ENCODE measurements at places on chromosomes 11 and 22.

DNA sequence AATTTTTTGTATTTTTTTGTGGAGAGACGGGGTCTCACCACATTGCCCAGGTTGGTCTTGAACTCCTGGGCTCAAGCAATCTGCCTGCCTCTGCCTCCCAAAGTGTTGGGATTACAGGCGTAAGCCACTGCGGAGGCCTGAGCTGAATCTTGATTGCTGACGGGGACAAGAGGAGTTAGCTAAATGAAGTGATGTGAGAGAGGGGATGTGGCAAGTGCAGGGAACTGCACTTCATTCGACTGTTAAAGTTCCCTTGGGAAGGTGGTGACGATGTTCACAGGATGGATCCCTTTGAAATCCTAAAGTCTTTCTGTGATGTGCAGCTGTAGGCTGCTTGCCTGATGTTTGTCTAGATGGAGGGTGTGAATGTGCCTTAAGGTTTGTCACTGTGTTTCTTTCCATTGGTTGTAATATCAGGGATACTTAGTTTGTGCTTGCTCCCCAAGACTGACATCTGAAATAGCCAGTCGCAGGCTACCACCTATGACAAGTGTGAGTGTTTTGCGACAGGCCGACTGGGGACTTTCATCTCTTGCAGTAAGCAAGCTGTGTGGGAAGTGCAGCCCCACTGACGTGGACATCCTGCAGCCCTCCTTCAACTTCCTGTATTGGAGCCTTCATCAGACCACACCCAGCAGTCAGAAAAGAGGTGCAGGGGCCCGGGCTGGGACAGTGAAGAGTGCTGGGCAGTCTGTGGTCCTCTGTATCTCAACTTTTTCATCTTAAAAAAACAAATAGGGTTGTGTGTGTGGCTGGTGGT lies 19.6 kb upstream of the CCDC134 start:
- peak; percentile 74 for DNase-seq

GRCh38 chr11:61045271-61045670 lies 57.0 kb upstream of the CD5 start:
- DNase-seq = no peak

DNA sequence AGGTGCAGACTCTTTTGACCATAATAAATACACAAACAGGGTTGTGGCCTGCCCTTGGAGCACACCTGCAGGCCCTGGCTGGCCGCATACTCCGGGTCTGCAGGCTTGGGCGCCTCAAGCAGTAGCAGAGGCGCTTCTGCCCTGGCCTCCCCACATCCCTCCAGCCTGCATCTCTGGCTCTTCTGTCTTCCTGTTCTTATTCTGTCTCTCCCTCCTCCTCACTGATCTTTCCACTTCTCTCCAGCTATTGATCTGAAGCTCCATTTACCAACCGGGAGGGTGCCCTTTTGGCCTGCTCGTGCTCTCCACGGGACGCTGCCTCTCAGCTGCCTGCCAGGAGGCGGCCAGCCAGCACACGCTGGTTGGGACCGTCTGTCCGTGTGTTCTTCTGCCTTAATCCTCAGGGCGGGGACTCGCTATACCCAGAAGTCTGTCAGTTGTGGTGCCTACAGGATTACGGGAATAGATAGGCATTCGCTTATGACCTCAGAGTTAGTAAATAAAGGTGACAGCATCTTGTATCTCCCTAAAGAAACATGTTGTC lies 5.2 kb downstream of the UPB1 start:
- no peak for DNase-seq

- no peak for DNase-seq
Observed at GRCh38 chr11:17431139-17431538, 42.7 kb upstream of the KCNJ11 start.

GRCh38 chr11:8252946-8253345 lies 10.7 kb downstream of the LMO1 start:
- no peak for DNase-seq

DNA sequence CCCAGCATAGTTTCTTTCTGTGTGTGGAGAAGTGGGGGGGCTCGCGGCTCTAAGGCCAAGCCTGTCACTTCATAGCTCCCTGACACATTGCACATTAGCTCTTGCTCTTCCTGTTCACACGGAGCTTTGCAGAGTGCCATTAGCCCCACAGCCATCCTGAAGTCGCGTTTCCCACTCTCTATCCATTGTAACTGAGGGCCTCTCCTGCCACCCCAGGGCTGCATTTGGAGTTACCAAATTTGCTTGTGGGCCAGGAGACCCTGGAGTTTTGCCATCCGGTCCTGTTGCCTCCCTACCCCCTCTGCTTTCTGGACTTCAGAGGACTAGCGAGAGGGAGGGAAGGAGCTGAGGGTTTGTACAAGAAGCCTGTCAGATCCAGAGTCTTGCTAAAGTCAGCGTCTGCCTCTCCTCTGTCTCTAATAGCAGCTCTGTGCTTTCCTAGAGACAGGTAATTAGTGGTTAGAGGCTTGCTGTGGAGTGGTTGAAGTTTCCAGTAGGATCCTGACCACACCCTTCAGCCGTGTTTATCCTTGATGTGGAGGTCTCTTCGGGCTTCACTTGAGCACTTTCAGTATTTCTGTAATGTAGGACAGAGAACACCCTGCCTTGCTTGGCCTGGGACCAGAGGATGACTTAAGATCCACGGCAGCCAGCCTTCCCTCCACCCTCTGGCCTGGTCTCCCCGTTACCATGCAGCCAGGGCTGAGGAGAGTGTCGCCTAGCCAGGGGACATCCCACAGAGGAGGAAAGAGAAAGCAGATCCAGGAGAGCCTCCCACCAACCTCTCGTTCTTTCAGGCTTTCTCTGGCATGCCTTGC lies 14.1 kb downstream of the DCPS start:
- DNase-seq = no peak

DNA sequence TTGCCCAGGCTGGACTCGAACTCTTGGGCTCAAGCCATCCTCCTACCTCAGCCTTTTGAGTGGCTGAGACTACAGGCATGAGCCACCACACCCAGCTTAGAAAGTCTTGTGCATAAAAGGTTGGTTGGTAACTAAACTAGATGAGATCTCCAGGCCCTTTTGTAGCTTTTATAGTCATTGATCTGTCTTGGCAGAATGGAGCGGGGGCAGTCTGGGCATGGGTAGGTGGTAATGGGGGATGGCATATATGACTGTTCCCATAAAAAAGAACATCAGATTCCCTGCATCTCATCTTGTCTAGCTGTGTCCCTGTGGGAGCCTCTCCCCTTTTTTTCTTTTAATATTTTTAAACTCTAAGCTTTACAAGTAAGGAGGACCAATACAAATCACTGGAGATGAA lies 30.2 kb downstream of the ABCC8 start:
- DNase-seq = no peak

DNA sequence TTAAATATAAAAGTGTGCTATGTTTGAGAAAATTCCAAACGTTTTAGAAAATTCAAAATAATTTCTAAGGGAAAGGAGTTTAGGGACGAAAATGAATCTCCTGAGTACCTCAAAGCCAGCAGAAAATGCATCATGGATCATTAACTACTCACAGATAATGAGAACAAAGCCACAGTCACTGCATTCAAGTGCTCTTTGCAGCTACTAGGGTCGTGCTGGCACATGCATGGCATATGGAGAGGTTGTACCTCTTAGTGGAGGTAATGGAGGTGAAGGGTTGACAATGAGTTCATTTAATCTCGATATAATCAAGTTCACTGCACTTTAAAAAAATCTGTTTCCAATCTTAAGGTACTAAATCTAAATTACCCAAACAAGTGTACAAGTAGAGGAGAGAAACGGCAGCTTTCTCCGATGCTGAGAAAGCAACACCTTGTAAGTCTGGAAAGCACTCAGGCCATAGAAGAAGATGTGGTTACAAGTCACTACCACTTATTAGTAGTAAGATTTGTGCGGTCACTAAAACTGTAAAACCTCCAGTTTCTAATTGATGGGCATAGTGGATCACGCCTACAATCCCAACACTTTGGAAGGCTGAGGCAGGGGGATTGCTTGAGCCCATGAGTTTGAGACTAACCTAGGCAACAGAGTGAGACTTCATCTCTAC lies 261.1 kb upstream of the ANO3 start:
- no peak for DNase-seq

- no peak for DNase-seq
Observed at GRCh38 chr22:29275819-29276565, 7.9 kb downstream of the EWSR1 start.

DNA sequence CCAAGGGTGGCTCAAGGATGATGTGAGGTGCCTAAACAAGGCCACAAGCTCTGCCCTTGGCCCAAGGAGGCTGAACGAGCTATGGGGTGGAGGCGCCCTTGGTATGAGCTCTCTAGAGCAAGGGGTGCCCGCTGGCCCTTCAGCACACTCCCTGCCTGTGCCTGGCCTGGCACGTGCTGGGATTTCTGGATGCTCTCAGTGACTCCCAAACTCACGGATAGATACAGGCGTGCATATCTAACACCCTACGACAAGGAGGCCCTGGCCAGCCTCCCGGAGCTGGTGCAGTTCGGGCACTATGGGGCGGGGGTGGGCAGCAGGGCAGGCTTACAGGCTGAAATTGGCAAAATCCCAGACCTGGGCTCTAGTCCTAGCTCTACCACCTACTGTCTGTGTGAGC lies 30.6 kb downstream of the SCUBE1 start:
- DNase-seq = no peak

DNA sequence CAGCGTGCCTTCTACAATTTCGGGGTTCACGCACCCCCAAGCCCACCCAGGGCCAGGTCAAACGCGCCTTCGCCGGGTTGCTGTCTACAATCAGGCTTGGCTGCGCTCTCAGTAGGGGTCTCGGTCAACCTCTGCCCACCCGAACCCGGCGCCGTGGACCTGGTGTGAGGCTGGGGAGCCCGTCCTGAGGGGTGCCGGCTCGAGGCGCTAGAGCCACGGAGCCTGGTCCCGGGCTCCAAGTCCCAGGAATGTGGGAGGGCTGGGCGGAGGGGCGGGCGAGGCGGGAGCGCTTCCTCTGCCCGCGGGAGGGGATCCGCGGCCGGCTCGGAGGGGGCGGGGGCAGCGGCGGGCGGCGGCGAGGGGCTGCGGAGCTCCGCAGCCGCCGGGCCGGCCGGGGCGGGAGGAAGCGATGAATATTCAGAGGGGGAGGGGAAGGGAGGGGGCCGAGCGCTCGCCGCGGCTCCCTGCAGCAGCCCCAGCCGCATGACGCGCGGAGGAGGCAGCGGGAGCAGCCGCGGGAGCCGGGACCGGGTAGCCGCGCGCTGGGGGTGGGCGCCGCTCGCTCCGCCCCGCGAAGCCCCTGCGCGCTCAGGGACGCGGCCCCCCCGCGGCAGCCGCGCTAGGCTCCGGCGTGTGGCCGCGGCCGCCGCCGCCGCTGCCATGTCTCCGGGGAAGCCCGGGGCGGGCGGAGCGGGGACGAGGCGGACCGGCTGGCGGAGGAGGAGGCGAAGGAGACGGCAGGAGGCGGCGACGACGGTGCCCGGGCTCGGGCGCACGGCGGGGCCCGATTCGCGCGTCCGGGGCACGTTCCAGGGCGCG lies at the start of gene PTPRJ:
Gene PTPRJ (plus strand): TSS at position 472 of the 819 bp plus-strand sequence. CDS start 354 bp downstream, outside the sequence.
- DNase-seq = no peak

- no peak for DNase-seq
Observed at GRCh38 chr11:63762654-63763495, 5.7 kb downstream of the ZFTA start.

GRCh38 chr22:32044913-32045312 lies 1.9 kb downstream of the SLC5A1 start:
- no peak for DNase-seq

DNA sequence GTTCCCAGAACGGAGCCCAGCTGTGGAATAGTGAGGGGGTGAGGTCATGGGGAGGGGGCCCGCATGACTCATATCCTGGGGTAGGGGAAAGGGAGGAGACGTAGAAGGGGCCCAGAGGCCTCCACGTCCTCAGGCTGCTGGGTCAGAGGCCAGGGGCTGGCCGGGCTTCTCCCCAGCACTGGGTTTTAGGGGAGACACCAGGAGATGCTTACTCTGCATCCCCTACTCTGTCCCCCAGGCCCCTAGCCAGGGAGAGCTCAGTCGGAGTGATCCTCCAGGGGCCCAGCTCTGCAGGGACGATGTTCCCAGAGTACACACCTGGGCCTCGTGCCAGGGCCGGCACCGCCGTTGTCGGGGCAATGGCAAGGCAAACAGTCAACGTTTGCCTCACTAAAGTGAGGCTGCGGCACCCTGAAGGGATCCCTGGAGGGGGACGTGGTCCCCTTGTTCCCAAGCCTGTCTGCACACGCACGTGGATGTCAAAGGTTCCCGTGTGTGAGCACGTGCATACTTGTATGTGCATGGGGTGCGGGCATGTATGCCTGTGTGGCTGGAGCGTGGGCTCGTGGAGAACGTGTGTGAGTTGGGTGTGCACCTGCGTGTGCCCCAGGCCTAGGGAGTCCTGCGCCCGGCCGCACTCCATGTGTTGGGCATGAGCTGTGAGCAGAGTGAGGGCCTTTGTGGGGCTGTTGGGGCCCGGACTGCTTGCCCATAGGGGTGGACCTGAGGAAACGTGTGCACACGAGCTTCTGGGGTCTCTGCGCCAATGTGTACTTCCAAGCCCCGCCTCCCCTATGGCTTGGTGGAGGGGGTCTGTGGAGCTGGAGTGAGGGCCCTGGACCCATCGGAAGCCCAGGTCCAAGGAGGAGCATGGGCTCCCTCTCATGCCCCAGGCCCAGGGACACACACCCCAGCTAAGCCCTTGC lies 14.2 kb downstream of the PRR33 start:
- DNase-seq = no peak

DNA sequence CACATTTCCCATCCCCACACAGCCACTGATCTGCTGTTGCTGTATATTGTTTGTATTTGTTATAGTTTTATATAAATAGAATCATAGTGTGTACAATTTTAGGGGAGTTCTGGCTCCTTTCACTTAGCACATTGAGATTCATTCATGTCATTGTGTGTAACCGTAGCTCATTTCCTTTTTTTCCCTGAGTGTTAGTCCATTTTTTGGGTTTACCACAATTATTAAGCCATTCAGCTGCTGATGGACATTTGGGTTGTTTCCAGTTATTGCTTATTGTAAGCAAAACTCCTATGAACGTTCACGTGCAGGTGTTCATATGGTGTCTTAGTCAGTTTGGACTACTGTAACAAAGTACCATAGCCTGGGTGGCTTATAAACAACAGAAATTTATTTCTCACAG lies 33.6 kb upstream of the ADORA2A start:
- no peak for DNase-seq

DNA sequence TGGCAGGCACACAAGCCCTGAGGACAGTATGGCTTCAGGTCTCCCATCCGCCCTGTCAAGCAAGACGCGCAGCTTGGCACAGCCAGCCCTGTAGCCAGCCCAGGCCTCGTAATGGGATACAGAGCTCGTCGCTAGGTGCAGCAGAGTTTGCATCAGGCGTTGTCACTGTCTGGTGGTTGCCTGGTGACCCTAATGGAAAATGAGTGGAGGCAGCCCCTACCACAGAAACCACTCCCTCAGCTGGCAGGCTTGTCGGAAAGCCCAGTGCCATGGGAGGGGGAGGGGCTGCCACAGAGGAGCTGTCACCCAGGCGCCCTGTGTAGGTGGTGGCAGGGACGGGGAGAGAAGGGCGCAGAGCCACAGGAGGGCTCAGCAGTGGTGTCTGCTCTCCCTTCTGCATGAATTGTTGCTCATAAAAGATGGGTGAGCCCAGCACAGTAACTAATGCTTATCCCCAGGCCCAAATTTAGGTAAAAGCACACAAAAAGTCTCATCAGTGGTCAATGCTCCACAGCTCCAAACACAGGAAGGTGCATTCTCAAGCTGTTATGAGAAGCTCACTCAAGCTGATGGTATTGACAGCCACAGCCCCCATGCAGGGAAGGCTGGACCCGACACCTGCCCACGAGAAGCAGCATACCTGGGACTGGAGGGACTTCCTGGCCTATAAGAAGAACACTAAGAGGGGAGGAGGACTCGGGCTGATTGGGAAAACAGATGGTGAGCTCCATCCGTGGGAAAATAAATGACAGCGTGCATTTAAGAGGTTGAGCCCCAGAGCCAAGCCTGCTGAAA lies 164.6 kb downstream of the ETS1 start:
- DNase-seq = peak; percentile 81
